ENCODE measurements at places on chromosomes 11 and 22.

GRCh38 chr11:45610627-45611026, 54.8 kb downstream of the CHST1 start:
- no peak for DNase-seq

DNA sequence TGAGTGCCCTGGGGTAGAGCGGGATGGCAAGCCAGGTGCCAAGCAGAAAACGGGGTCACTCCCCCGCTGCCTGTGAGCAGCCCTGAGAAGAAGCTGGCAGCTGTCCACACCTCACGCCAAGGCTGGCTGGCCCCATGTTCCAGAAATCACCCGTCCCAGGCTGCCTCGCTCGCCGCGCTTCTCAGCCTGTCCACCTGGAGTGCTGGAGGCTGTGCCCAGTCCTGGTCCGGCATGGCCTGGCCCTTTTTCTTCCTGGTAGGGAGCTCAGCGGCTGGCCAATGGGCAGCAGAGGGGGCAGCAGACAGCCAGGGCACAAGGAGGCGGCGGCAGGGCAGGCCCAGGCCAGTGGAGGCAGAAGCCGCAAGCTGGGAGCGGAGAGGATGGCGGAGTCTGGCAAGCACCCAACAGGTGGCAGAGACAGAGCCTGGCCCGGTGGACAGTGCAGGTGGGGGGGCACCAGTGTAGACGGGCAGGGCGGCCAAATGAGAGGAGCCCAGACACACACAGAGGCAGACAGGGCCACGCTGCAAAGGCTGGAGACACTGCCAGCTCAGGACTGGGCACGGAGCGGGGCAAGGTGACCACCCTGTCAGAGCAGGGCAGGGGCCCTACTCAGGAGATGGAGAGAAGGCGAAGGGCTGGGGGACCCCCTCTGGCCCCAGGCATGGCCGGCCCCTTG, 37.2 kb upstream of the TH start:
- DNase-seq: no peak

GRCh38 chr22:24997023-24997422, 44.5 kb downstream of the KIAA1671 start:
- DNase-seq: no peak

DNA sequence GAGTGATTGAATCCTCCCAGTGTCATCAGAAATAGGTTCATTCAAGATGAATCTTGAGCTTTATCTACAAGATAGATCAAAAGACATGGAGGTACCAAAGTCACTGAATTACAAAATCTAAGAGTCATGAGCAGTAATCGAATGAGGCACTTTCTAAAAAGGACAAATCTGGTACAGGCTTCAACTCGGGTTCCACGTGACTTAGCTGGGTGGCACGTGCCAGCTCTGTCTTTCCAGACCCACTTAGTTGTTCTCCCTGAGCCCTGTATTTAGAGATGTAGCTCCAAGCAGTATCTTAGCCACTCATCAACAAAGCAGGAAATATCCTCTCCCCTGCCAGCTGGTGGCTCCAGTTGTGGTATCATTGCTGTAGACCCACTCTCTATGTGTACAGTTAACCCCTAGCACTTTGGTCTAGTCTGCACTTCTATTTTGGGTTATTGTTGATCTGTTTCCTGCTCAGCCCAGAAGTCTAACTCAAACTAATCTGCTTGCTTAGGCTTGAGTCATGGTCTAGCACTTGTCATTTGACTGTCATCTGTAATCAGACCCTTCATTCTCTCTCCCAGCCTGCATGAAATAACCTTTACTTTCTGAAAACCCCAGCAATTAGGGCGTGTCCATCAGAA, 528.7 kb downstream of the ETS1 start:
- no peak for DNase-seq

DNA sequence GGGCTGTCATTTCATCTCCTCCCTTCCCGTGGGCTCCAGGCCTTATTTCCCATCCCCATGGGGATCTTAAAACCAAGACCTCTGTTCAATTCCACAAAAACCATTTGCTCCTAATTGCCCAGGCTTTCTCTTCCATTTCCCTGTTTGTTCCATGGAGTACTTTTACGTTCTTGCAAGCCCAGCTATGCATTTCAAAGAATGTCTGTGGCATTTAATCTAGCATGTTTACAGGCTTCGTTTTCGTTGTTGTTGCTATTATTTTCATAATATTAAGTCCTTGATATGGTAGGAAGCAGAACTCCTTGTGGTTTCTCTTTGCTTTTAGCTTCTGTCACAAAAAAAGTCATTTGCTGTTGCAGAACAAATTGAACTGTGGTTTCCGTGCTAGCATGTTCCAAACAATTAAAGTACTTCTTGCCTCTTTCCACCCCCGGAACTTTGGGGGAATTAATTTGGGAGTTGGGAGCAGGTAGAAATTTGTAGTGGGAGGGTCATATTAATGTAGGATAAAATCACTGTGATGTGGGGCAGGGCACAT, 68.1 kb upstream of the SLC22A12 start:
- no peak for DNase-seq

DNA sequence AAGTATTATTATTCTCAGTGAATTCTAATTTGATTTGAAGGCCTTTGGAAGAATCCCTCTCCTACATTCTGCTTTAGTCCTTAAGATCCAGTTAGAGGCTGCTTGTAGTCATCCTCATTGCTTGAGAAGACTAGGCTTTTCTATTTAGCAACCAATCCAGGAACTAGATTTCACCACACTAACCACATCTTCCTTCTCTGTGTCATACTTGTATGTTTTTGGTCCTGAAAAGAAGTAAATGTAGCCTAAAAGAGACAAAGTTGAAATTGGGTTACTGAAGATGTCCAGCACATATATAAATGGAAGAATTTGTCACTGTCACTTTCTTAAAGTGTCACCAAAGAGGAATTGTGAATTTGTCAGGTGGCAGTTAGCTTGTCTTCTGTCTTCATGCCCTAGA, 46.6 kb upstream of the MMP7 start:
- no peak for DNase-seq

DNA sequence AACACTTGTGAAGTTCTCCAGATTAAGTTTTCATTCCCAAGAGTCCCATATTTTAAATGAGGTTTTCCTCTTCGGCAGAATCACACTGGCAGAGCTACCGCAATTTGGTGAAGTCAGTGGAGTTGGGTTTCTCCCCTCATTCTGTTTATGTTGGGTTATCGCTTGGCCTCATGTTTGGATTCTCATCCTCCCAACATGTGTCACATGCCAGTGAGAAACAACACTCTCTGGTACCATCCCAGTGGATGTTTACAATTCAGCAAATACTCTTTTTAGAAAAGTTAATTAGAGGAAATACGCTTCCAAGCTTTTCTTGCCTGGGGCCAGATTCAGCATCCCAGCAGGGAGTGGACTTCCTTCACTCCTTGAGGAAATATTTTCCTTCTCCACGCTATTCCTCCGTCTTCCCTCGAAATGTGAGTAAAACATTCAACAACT, 2.1 kb downstream of the PAMR1 start:
- DNase-seq: no peak

DNA sequence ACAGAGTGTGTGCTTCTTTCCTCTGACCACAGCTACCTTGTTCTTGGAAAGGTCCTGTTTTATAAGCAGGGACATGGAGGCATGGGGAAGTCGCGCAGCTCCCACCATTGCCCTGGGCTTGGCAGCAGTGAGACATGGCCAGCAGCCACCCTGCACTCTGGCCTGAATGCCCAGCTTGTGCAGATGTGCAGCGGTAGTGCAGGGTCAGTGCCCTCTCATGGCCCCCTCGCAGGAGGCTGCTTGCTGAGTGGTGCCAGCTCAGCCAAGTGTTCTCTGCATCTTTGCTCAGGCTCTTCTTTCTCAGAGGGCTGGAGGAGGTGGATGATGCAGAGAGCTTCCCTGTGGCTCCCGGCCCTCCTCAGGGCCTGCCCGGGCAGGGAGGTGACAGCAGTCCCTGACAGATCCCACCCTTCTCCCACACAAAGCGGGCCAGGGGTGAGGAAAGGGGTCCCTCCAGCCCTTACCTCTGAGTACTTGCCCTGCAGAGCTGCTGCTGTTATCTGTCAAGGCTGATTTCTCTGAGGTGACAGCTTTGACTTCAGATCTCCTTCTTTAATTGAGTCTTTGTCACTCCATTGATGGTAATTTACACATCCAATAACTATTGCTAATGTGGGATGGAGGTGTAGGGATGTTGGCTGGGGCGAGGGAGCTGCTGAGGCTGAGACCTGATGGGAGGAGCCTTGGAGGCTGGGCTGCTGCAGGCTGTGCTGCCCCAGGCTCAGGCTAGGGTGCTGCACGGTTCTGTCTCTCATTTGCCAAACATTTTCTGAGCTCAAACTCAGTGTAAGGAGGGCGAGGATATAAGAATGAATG, 47.4 kb upstream of the B3GAT1 start:
- DNase-seq: no peak

DNA sequence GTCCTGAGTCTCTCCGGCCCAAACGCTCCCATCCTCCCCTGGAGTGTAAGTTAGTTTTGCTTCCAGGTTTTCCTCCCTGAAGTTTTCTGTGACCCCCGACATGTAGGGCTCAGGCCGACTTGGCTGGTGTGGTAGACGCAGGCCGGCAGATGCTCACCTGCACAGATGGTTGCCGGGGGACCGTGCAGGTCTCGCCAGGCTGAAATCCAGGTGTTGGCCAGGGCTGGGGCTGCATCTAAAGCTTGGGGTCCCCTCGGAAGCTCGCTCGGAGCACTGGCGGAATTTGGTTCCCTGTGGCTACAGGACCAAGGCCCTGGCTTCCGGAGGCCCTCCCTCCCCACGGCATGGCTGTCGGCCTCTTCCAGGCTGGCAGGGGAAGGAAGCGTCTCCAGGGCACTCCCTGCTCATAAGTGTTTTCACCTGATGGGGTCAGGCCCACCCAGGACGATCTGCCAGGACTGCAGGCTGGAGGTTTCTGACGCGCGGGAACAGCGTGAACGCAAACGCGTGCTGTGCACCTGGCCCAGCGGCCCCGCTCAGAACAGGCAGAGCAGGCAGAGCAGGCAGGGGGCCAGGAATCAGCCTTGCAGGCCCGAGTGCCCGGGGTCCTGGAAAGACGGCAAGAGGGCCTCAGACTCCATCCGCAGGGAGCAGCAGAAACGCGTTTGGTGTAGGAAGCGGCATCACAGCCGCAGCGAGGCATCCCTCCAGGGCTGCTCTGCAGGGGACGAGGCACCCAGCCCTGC, 258.2 kb downstream of the BRD1 start:
- peak; percentile 25 for DNase-seq

DNA sequence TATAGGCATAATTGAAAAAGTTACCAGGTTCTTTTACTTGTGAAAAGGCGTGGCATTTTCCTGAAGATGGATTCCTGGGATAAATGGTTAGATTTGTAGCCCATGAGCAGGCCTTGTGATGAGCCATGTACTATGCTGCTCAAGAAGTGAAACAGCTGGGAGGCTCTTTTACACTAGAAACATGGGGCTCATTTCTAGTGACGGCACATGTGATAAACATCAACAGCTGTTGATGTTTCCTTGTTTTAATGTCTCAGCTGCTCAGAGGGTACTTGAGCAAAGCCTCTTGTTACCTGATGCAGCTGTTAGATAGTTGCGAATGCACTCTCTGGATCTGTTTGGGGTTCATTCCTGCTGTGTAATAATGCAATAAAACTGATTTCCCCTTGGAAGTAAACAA, 396.8 kb downstream of the GUCY1A2 start:
- DNase-seq: no peak

DNA sequence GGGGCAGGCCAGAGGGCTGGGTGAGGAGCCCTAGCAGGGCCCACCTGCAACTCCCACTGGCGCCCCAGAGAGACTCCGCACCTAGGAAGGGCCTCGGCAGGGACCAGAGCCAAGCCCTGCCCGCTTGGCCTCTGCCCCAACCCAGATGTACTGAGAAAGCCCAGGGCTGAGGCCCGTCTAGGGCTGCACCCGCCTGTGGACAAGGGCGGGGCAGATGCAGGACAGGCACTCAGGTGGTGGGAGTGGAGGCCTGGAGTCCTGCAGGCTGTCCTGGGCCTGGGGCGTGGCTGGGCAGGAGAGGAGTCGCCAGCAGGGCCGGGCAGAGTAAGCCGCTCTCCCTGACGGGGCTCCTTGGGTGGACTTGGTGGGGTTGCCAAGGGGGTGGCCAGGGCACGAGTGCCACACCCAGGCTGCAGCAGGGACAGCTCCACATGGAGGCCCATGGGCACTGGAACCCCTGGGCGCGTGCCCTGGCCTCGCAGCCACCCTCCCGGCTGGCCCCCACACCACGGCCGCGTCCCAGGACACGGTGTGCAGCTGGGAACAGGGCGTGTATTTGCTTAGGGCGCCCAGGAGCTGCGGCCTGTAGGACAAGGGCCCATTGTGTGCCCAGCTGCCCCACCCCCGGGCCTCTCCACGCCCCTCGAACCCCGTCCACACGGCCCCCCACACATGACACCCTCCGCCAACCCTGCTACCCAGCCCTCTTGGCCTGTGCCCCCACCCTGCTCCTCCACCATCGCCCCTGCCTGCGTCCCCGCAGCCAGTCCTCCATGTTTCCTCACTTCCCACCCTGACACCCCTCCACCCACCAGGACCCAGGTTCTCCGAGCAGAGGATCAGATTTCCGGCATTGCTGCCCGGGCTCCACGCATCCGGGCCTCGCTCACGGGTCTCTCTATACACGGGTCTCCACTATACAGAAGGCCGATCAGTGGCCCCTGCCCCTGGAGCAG, 11.3 kb upstream of the PIM3 start:
- no peak for DNase-seq

GRCh38 chr11:59475176-59475575, 2.1 kb downstream of the OR4D10 start:
- DNase-seq: no peak

GRCh38 chr11:88520391-88520790, 182.9 kb upstream of the CTSC start:
- no peak for DNase-seq

DNA sequence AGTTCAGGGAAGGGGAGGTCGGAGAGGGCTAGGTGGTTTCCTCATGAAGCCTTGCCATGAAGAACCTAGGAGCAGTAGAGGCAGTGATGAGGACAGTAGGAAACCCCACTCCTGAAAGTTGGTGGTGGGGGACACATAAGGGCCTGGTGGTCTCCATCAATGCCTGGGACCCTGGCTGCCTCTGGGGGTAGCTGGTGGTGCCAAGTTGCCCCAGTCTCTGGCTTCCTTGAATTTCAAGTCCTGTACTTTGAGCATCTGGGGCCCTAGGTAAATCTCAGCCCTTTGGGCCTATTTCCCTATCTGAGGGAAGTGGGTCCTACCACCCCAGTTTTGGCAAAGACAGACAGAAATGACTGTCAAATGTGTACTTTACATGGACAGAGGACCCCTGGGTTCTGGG, 28.1 kb downstream of the AMPD3 start:
- DNase-seq: no peak

DNA sequence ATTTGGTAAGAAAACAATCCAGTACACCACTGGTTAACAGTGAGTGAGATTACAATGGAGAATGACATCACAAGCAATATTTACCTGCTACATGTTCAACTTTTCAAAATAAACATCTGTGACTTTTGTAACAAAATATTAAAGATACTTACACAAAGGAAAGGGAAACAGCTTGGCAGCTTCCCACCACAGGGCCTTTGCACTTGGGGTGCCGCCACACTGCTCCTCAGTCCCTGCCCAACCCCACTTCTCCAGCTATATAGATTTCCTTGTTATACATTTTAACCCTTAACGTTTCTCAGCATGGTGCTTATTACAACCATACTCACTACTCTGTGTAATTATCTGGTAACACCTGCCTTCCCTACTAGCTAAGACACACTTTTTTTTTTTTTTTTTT, 10.9 kb downstream of the KMT5B start:
- no peak for DNase-seq

GRCh38 chr11:77407613-77408012, 66.3 kb downstream of the PAK1 start:
- no peak for DNase-seq

GRCh38 chr22:17699696-17700340, 61.3 kb downstream of the BCL2L13 start:
- DNase-seq: no peak

- no peak for DNase-seq
Measured at GRCh38 chr22:42074846-42075676, 1.0 kb downstream of the PHETA2 start.

- no peak for DNase-seq
Measured at GRCh38 chr22:38773363-38773946, 17.7 kb upstream of the SUN2 start.
